Panc1 (cell line): ENCODE measurements at places on chromosomes 4 and X. TPM values are rescaled to one million over a fixed set of nuclear protein-coding genes. Genes with fewer than 3 reads are reported as not detected.
A peak's percentile ranks its signal among the peaks of the same experiment; 100 is the strongest.

- peak within 1 kb of the TSS; percentile 74 for H3K27ac ChIP-seq
- no peak for DNase-seq
- H3K4me1 ChIP-seq, result peaks cover 18% of the 10 kb centered on the region
- H3K27me3 ChIP-seq, result no peaks in the 10 kb centered on the region
- H3K36me3 ChIP-seq, result peaks cover 2% of the 10 kb centered on the region; the same call in 1 of the 2 replicates
These were observed at the start of gene TMEM131L for GRCh38 chr4:153466081-153466948. Gene TMEM131L (plus strand): TSS chr4:153466360. CDS start chr4:153466398, 38 bp downstream.

DNA sequence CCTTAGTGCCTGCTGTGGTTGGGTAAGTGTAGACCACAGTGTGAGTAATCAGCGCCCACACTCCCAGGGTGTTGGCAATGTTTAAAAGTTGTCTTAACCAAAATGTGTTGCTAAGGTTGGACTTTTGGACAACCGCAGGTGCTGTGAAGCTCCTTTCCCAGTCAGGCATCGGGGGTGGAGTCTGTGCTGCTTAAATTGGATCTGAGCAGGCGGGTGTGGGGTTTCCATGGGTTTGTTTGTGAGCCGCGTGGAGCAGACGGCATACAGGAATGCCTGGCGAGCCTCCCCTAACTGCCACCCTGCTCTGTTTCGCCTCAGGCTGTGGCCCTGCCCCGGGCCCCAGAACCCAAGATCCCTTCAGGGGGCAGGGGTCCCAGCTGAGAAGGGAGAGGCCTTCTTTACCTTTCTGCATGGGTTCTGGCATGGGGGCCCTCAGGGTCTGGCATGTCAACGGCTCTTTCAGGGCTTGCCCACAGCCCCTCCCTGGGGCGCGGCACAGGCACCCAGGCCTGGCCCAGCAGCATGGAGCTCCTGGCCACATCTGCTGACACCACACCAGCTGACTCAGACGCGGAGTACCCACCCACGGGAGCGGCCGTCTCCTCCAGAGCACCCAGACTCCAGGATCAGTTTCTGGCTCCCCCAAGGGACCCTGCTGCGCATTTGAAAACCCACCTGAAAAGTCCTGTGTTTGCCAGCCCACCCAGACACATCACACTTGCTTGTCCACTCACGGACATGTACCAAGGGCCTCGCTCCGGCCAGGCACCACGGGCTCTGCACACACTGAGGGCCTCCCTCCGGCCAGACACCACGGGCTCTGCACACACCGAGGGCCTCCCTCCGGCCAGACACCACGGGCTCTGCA is 5.1 kb upstream of the SPON2 start:
- no peak overlapping the region for H3K27ac ChIP-seq
- no peak overlapping the region for H3K4me3 ChIP-seq
- no peaks in the 10 kb centered on the region for H3K4me1 ChIP-seq
- H3K36me3 ChIP-seq, result no peaks in the 10 kb centered on the region
- no peaks in the 10 kb centered on the region for H3K27me3 ChIP-seq

GRCh38 chr4:111671756-111672155 is 473.5 kb upstream of the FAM241A start:
- H3K4me3 ChIP-seq, result no peak overlapping the region
- H3K36me3 ChIP-seq, result no peaks in the 10 kb centered on the region
- H3K27ac ChIP-seq, result no peak overlapping the region
- H3K27me3 ChIP-seq, result no peaks in the 10 kb centered on the region
- DNase-seq, result no peak

DNA sequence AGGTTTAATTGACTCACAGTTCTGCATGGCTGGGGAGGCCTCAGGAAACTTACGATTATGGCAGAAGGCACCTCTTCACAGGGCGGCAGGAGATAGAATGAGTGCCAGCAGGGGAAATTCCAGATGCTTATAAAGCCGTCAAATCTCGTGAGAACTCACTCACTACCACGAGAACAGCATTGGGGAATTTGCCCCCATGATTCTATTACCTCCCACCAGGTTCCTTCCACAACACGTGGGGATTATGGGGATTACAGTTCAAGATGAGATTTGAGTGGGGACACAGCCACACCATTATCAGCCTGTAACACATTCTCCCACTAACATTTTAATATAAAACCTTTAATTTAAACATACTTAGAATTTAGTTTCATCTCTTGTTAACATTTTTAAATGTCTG is 144.7 kb upstream of the SMIM10 start:
- no peak for DNase-seq
- no peaks in the 10 kb centered on the region for H3K27me3 ChIP-seq
- H3K4me1 ChIP-seq, result no peaks in the 10 kb centered on the region
- H3K27ac ChIP-seq, result no peak overlapping the region
- H3K36me3 ChIP-seq, result no peaks in the 10 kb centered on the region

The FAM9C gene
- total RNA-seq, result not detected

DNA sequence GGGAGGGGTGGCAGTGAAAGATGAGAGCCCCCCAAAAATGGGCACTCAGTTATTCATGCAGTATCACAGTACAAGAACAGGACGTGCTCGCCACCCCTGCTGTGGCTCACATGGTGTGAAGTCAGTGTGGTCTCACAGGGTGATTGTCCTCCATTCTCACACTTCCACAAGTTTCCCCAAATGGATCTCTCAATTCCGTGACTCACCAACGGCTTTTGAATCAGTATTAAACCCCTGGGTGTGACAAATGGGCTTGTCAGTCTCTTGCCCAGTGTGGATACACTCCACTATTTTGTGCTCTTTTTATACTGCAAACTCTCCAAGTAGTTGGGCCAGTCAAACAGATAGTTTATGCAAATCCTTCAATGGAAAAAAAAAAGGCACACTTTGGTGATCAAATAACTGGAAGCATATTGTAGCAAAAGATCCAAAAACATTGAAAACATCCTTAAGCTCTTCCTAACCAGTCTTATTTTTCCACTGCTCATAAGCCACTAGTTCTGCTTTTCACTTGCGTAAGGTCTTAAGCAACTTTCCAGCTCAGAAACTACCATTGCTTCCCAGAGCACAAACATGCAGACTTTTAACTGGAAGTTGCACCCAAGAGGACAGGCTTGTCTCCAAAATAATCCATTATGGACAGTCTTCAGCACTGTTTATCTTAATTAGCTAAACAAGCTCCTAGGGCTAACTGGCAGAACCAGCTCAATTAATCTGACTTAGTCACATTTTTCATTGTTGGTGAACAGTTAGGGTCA is 365.7 kb downstream of the PPP3CA start:
- DNase-seq, result no peak
- H3K4me1 ChIP-seq, result no peaks in the 10 kb centered on the region
- no peaks in the 10 kb centered on the region for H3K27me3 ChIP-seq
- no peaks in the 10 kb centered on the region for H3K36me3 ChIP-seq
- no peak overlapping the region for H3K4me3 ChIP-seq

The IL2RG gene
- 0.28 TPM for total RNA-seq

GRCh38 chrX:72306851-72307645 is 1.3 kb upstream of the CITED1 start:
- no peak overlapping the region for H3K27ac ChIP-seq
- H3K4me3 ChIP-seq, result peak overlapping the region; percentile 62

DNA sequence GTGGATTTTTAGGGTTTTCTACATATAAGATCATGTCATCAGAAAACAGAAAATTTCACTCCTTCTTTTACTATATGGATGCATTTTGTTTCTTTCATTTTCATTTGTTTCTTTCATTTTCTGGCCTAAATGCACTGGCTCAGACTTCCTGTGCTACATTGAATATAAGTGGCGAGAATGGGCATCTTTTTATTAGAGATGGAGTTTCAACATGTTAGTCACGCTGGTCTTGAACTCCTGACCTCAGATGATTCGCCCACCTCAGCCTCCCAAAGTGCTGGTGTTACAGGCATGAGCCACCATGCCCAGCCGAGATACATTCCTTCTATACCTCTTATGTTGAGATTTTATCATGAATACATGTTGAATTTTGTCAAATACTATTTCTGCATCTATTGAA is 61.8 kb downstream of the BRWD3 start:
- no peaks in the 10 kb centered on the region for H3K27me3 ChIP-seq
- H3K4me3 ChIP-seq, result no peak overlapping the region
- H3K27ac ChIP-seq, result no peak overlapping the region
- DNase-seq, result no peak
- no peaks in the 10 kb centered on the region; the same call in 1 of the 2 replicates for H3K36me3 ChIP-seq

DNA sequence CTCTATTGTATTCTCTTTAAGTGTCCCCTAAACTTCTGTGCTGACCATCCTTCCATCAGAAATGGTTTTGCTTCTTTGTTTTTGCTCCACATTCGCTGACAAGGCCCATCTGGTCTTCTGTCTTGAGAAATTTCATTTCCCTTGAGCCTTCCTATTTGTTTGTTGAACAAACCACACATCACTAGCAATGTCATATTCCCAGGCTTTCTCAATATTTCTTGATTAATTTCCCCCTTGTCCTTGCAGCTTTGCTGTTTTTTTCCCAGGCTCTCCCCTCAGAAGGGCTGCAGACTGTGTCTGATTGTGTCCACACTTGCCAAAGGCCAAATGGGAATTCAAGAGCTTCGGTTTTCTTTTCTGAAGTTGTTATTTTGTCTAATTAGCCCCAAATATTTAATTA is 158.9 kb downstream of the MID1IP1 start:
- no peaks in the 10 kb centered on the region for H3K27me3 ChIP-seq
- no peak overlapping the region for H3K4me3 ChIP-seq
- no peak for DNase-seq

DNA sequence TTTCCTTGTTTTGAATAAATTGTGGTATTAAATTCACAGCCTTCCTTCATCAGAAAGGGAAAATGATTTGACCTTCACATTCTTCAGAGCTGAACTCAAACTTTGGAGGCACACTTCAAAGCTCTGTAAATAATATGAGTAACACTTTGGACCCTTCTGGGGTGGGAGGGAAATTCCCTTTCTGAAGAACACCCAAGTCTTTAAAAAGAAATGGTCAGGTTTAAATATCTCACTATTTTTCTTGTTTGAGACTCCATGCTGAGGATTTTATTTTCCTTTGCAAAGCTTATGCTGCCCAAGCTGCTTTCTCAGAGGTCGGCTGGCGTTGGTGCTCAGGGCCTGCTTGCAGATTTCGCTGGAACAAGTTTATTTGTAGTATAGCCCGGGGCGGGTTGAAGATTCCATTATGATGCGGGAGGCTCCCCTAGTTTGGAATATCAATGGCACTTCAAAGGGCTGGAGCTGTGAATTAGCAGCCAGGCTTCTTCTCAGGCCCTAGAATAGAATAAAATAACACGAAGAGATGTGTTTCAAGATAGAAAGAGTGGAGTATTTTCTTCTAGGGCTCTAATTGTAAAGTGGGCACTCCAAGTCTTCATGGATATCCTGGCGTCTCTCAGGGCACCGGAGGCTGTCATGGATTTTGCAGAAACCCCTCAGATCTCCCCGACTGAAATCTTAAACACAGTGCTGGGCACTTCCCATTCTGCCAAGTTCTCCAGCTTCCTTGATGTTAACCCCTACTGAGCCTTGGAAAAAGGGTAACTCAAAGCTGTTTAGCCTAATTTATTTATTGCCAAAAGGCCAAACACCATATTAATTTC is 315.6 kb downstream of the GPAT3 start:
- H3K27ac ChIP-seq, result no peak overlapping the region
- H3K4me3 ChIP-seq, result no peak overlapping the region
- H3K27me3 ChIP-seq, result no peaks in the 10 kb centered on the region
- H3K4me1 ChIP-seq, result 0 out of 2 replicates have a peak, but pooled peaks cover 4% of the 10 kb centered on the region

GRCh38 chrX:22057667-22058066 is 25.5 kb downstream of the PHEX start:
- DNase-seq, result no peak
- H3K27me3 ChIP-seq, result no peaks in the 10 kb centered on the region
- H3K4me3 ChIP-seq, result no peak overlapping the region
- no peaks in the 10 kb centered on the region for H3K4me1 ChIP-seq
- H3K27ac ChIP-seq, result no peak overlapping the region
- H3K36me3 ChIP-seq, result no peaks in the 10 kb centered on the region

GRCh38 chr4:119020158-119020557 is 115.5 kb upstream of the MYOZ2 start:
- H3K4me3 ChIP-seq, result no peak overlapping the region
- no peak for DNase-seq
- H3K4me1 ChIP-seq, result no peaks in the 10 kb centered on the region
- no peaks in the 10 kb centered on the region for H3K27me3 ChIP-seq
- H3K36me3 ChIP-seq, result no peaks in the 10 kb centered on the region

DNA sequence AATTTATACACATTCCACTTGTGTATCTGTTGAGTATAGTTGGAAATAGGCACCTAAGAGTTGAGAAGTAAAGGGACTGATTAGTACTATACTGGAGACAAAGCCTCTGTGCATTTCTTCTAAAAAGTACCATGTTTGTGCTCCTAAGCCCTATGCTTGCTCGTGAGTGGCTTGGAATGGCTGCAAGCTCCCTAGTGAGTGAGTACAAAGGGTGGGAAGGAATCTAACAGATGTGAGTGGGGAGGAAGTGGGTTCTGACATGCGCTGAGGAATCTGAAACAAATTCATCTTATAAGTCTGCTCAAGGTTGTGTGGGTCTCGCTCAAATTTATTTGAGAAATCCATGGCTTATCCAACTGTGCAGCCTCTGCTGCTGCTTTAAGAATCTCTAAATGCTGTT is 13.3 kb downstream of the SPCS3 start:
- H3K27me3 ChIP-seq, result no peaks in the 10 kb centered on the region
- H3K27ac ChIP-seq, result no peak overlapping the region
- no peak overlapping the region for H3K4me3 ChIP-seq
- H3K4me1 ChIP-seq, result no peaks in the 10 kb centered on the region

DNA sequence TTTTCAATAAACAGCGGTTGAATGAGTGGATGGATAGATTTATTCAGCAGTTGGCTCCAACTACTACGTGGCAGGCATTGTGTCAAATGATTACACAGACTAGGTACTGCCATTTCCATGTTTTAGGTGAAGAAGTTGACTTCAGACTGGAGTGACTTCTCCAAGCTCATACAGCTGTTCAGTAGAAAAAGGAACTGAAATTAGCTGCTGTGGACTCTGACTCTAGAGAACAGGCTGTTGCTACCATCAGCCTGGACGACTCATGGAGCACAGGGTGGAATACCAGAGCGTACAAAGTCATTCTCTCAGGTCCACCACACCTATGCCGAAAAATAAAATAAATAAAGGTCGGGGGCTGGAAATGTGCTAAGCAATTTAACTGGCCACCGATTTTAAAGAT is 45.3 kb downstream of the TENM3 start:
- H3K4me1 ChIP-seq, result no peaks in the 10 kb centered on the region
- no peaks in the 10 kb centered on the region for H3K27me3 ChIP-seq
- H3K36me3 ChIP-seq, result no peaks in the 10 kb centered on the region
- no peak overlapping the region for H3K27ac ChIP-seq
- H3K4me3 ChIP-seq, result no peak overlapping the region

DNA sequence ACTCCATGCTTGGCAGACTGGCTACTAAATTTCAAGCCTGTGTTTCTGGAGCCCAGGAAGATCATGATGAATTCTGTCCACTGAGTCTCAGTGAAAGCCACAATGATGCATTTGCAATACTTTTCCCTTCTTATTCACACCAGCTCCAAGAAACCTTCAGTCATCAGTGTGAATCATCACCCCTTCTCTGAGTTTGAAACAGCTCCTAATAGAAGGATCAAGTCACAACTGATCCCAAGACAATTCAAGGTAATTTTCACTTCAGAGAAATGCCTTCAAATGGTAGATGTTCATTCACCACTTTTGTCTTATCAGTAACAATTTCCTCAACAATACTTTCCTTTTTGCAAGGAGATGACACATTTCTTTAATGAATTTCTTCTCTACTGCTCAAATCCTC is 257.4 kb downstream of the NLGN4X start:
- H3K27me3 ChIP-seq, result no peaks in the 10 kb centered on the region
- H3K36me3 ChIP-seq, result no peaks in the 10 kb centered on the region
- H3K27ac ChIP-seq, result no peak overlapping the region
- DNase-seq, result no peak
- H3K4me3 ChIP-seq, result no peak overlapping the region

The ERCC6L gene
- total RNA-seq, result 17.3 TPM

The CT47B1 gene
- not detected for total RNA-seq

- no peaks in the 10 kb centered on the region for H3K27me3 ChIP-seq
- H3K27ac ChIP-seq, result peak overlapping the region; percentile 94
- peak overlapping the region; percentile 54 for H3K4me3 ChIP-seq
- H3K36me3 ChIP-seq, result no peaks in the 10 kb centered on the region; the same call in 1 of the 2 replicates
These were observed 568.1 kb upstream of the DIPK2B start for GRCh38 chrX:45768666-45769236.
